Neural crest cell (in vitro differentiated cells): ENCODE measurements at places on chromosomes 16 and 17. TPM values are rescaled to one million over a fixed set of nuclear protein-coding genes. Genes with fewer than 3 reads are reported as not detected.

HCRT gene
- total RNA-seq, result 0.47 TPM in 1 of 2 replicates, not detected in the other

KRT39 gene
- not detected in 2 replicates for total RNA-seq

AARSD1 gene
- 61.6 and 65.6 TPM in 2 replicates for total RNA-seq

SOCS1 gene
- 1.6 and 1.7 TPM in 2 replicates for total RNA-seq

DOC2B gene
- total RNA-seq, result 0.91 and 1.0 TPM in 2 replicates

- H3K27me3 ChIP-seq, result peaks cover 7% of the 10 kb centered on the region
- H3K4me3 ChIP-seq, result no peak overlapping the region
- H3K4me1 ChIP-seq, result peaks cover 21% of the 10 kb centered on the region
- no peaks in the 10 kb centered on the region for H3K36me3 ChIP-seq
- no peak for DNase-seq
- H3K27ac ChIP-seq, result no peak overlapping the region
Measured at GRCh38 chr17:40534371-40535189, 30.7 kb downstream of the CCR7 start.

GRCh38 chr16:81519301-81520150 lies 74.9 kb downstream of the CMIP start:
- DNase-seq, result no peak
- peaks cover 27% of the 10 kb centered on the region for H3K4me1 ChIP-seq
- peaks cover 6% of the 10 kb centered on the region for H3K36me3 ChIP-seq
- H3K4me3 ChIP-seq, result no peak overlapping the region

DNA sequence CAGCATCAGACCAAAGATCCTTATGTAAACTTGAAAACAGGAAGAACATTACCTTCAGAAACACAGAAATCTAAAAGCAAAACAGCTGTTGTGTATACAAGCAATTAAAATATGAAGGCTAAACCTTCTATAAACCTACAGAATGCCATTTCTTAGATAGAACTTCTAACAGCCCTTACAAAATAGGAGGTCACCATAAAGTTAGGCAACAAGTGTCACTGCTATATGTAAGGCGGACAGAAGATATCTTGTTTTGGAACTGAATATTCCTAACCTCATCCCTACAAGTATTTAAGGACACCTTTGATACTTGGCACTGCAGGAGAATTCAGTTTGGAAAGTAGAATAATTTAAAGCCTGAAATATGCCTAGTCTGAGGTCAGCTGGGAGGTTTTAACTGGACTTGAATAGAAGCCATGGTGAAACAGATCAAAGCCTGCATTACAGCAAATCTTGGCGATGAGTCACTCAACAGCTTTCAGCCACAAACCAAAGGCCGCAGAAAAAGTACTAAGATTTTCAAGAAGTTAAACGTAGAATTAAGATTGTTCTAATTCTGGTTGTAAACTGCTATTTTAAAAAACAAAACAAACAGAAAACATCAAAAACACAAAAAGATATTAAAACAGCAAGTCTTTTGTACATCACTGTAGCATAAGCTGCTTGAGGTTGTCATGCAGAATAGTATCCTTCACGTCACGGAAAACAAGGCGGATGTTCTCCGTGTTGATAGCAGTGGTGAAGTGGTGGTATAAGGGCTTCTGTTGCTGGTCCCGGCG lies 42.7 kb downstream of the GNA13 start:
- no peaks in the 10 kb centered on the region for H3K27me3 ChIP-seq
- peaks cover 12% of the 10 kb centered on the region for H3K36me3 ChIP-seq
- no peak overlapping the region for H3K27ac ChIP-seq
- H3K4me1 ChIP-seq, result peaks cover 26% of the 10 kb centered on the region
- no peak for DNase-seq
- no peak overlapping the region for H3K4me3 ChIP-seq

GRCh38 chr17:50944054-50944901 lies 78.1 kb upstream of the TOB1 start:
- peak overlapping the region; percentile 65 for H3K4me3 ChIP-seq
- H3K36me3 ChIP-seq, result no peaks in the 10 kb centered on the region
- peaks cover 59% of the 10 kb centered on the region for H3K4me1 ChIP-seq
- no peaks in the 10 kb centered on the region for H3K27me3 ChIP-seq

DNA sequence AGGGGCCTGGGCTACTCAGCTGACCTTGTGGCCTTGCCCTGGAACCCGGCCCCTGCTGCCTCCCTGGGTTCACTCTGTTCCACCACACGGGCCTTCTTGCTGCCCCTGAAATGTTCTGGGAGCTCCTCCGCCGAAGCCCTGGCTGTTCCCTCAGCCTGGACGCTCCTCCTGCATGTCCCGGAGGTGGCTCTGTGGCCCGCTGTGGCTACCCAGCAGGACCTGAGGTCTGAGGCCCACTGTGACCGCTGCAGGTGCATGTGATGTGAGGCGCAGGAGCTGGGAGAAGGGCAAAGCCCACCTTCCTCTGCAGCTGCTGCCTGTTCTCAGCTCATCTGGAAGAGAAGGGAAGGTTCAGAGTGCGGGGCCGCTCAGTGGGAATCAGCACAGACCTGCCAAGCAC lies 38.9 kb upstream of the ACSF3 start:
- DNase-seq, result no peak
- H3K4me3 ChIP-seq, result no peak overlapping the region
- peaks cover 3% of the 10 kb centered on the region for H3K4me1 ChIP-seq
- no peaks in the 10 kb centered on the region for H3K36me3 ChIP-seq
- H3K27me3 ChIP-seq, result peaks cover 1% of the 10 kb centered on the region
- H3K27ac ChIP-seq, result no peak overlapping the region

- H3K27ac ChIP-seq, result peak within 1 kb of the TSS; percentile 87
- peak; percentile 75 for DNase-seq
- peaks cover 12% of the 10 kb centered on the region for H3K4me1 ChIP-seq
- no peaks in the 10 kb centered on the region for H3K36me3 ChIP-seq
Measured at GRCh38 chr17:6831661-6832263, at the start of gene TEKT1. TSS of gene TEKT1 (minus strand) at chr17:6831729. CDS start at chr17:6830376, 1,353 bp downstream.

DNA sequence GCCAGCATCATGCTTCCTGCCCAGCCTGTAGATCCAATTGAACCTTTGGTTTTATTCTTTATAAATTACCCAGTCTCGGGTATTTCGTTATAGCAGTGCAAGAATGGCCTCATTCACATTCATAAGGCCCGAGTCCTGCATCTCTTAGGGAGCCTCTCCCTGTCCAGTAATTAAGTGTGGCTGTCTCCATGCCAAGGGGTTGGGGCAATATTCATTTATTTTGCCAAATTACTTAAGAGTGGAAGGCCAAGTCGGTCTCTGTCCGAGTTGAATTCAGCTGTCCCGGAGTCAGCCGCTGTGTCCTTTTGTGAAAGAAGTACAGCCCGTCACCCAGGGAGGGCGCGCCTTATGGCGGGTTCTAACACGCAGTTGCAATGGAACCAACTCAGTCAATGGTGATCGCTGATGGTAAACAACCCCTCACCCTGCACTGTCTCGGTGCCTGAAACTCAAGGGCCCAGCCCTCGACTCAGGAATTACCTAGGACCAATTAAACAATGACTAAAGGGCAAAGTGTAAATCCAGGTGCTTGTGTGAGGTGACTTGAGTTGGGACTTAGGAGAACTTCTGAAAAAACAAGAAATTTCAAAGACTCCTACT lies 22.2 kb downstream of the KIAA0513 start:
- no peaks in the 10 kb centered on the region for H3K36me3 ChIP-seq
- H3K4me3 ChIP-seq, result no peak overlapping the region
- peak overlapping the region; percentile 46 for H3K27ac ChIP-seq
- no peak for DNase-seq
- no peaks in the 10 kb centered on the region for H3K4me1 ChIP-seq

- no peak overlapping the region for H3K27ac ChIP-seq
- no peak overlapping the region for H3K4me3 ChIP-seq
- no peaks in the 10 kb centered on the region for H3K27me3 ChIP-seq
- no peak for DNase-seq
- H3K36me3 ChIP-seq, result no peaks in the 10 kb centered on the region
- peaks cover 21% of the 10 kb centered on the region for H3K4me1 ChIP-seq
Measured at GRCh38 chr16:17251496-17251895, 219.3 kb downstream of the XYLT1 start.

- H3K36me3 ChIP-seq, result no peaks in the 10 kb centered on the region
- peaks cover 20% of the 10 kb centered on the region for H3K4me1 ChIP-seq
- H3K27me3 ChIP-seq, result no peaks in the 10 kb centered on the region
- no peak overlapping the region for H3K4me3 ChIP-seq
- H3K27ac ChIP-seq, result no peak overlapping the region
- no peak for DNase-seq
Measured at GRCh38 chr16:30619202-30619601, 9.0 kb upstream of the ZNF689 start.

- no peak overlapping the region for H3K27ac ChIP-seq
- no peak overlapping the region for H3K4me3 ChIP-seq
- no peak for DNase-seq
- no peaks in the 10 kb centered on the region for H3K27me3 ChIP-seq
Measured at GRCh38 chr16:84985079-84986065, 26.0 kb downstream of the ZDHHC7 start.

GRCh38 chr17:77601054-77601979 lies 357.2 kb upstream of the TNRC6C start:
- H3K4me1 ChIP-seq, result peaks cover 12% of the 10 kb centered on the region
- H3K4me3 ChIP-seq, result no peak overlapping the region
- no peaks in the 10 kb centered on the region for H3K27me3 ChIP-seq
- H3K27ac ChIP-seq, result peak overlapping the region; percentile 8

DNA sequence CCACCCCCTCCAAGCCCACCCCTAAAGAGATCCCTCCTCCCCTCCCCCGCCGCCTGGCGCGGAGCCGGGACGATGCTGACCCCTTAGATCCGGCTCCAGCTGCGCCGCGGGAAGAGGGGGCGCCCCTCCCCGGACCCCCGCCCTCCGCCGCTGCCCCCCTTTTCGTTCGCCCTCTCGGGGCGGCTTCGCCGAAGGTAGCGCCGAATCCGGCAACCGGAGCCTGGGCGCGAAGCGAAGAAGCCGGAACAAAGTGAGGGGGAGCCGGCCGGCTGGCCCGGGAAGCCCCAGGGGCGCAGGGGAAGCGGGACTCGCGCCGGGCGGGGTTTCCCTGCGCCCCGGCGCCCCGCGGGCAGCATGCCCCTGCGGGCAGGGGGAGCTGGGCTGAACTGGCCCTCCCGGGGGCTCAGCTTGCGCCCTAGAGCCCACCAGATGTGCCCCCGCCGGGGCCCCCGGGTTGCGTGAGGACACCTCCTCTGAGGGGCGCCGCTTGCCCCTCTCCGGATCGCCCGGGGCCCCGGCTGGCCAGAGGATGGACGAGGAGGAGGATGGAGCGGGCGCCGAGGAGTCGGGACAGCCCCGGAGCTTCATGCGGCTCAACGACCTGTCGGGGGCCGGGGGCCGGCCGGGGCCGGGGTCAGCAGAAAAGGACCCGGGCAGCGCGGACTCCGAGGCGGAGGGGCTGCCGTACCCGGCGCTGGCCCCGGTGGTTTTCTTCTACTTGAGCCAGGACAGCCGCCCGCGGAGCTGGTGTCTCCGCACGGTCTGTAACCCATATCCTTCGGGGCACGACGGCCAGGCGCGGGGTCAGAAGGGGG lies 623 bp downstream of the CACNA1G start:
- DNase-seq, result no peak
- H3K27ac ChIP-seq, result no peak overlapping the region
- H3K36me3 ChIP-seq, result no peaks in the 10 kb centered on the region
- H3K4me1 ChIP-seq, result peaks cover 35% of the 10 kb centered on the region
- no peak overlapping the region for H3K4me3 ChIP-seq
